Neural crest cell (in vitro differentiated cells): ENCODE measurements at places on chromosomes 7 and 10.

DNA sequence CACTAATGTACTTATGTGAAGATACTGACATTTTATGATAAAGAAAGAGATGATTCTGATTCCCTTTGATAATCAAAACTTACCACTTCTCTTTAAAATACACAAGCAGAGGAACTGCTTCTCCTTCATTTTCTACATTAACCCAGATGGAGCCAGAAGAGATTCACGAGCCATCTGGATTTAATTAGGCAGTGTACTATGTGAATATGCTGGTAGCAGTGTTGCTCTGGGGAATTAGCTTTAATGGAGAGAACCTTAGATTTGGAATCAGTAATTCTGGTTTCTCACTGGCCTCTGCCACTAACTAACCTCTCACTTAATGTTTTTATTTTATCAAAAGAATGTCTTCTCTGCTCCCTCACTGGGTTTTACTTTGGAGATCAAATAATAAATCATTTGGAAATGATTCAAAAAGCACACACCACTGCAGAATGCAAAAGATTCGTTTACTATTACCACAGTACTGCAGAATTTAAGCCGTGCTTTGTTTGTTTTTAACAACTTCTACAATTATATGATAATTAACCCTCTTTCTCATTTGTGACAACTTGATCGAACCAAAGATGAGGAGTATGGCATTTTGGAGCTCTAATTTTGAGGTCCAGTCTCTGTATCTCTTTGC lies 77.5 kb upstream of the PHYHIPL start:
- DNase-seq, result no peak
- H3K36me3 ChIP-seq, result no peaks in the 10 kb centered on the region
- H3K27ac ChIP-seq, result no peak overlapping the region

DNA sequence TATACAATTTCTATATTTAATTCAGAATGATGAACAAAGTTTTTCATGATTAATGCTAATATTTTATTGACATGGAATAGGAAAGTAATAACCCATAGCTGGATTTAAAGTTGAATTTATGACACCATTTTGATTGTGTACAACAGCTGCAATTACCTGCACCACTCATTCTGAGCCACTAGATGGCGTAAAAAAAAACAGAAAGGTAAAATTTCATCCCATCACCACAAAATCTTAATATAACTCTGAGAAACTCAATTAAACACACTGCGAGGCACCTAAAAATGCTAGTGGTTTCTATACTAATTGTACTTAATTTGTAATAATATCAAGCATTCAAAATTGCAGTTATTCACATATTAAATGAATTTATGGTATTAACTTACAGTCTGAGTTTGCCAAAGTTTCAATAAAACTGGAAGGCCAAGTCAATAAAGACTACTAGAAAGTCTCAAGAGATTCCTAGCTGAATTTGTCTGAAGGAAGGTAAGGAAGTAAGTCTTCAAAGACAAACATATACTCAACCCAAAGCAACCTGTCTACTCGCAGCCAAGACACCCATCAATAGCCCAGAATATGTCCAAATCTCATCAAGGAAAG lies 182.5 kb downstream of the SKAP2 start:
- H3K36me3 ChIP-seq, result no peaks in the 10 kb centered on the region
- H3K27ac ChIP-seq, result no peak overlapping the region
- no peak for DNase-seq
- no peak overlapping the region for H3K4me3 ChIP-seq
- peaks cover 11% of the 10 kb centered on the region for H3K27me3 ChIP-seq

DNA sequence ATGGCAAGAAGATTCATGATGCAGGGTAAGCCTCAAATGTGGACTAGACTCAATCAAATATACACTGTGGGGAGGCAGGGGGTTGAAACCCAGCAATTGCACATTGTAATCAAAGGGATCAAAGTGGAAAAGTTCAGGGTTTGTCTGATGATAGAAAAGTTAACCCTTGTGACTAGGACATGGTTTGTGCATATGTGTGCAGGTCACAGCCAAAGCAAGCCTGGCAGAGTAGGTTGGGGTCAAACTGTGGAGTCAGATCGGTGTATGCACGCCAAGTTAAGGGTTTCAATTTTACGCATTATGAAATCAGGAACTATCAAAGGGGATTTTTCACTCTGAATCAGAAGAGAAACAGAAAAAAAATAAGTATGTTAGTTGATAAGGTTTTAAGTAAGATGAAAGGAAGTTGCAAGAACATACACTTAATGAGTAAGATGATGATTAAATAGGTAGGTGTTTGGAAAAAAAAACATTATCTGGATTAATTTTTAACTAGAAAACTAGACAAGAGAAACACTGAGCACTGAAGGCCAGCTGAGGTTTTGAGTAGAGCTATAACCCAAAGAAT lies 188.3 kb downstream of the DGKB start:
- no peaks in the 10 kb centered on the region for H3K36me3 ChIP-seq
- no peak for DNase-seq
- no peaks in the 10 kb centered on the region for H3K4me1 ChIP-seq
- H3K4me3 ChIP-seq, result no peak overlapping the region

GRCh38 chr7:105892387-105892786 lies 16.0 kb upstream of the ATXN7L1 start:
- H3K36me3 ChIP-seq, result no peaks in the 10 kb centered on the region
- H3K4me1 ChIP-seq, result no peaks in the 10 kb centered on the region
- DNase-seq, result no peak
- H3K4me3 ChIP-seq, result no peak overlapping the region
- no peaks in the 10 kb centered on the region for H3K27me3 ChIP-seq

- no peak overlapping the region for H3K27ac ChIP-seq
- DNase-seq, result no peak
- no peaks in the 10 kb centered on the region for H3K27me3 ChIP-seq
- H3K4me3 ChIP-seq, result no peak overlapping the region
These were observed 100.0 kb downstream of the CLEC2L start for GRCh38 chr7:139623518-139623917.

GRCh38 chr10:1668399-1668798 lies 68.9 kb downstream of the ADARB2 start:
- H3K27me3 ChIP-seq, result no peaks in the 10 kb centered on the region
- H3K4me3 ChIP-seq, result no peak overlapping the region
- H3K4me1 ChIP-seq, result peaks cover 18% of the 10 kb centered on the region
- DNase-seq, result no peak
